ENCODE measurements at places on chromosomes 12 and 14.

GRCh38 chr14:42490536-42490935 lies 883.9 kb downstream of the LRFN5 start:
- DNase-seq = no peak

DNA sequence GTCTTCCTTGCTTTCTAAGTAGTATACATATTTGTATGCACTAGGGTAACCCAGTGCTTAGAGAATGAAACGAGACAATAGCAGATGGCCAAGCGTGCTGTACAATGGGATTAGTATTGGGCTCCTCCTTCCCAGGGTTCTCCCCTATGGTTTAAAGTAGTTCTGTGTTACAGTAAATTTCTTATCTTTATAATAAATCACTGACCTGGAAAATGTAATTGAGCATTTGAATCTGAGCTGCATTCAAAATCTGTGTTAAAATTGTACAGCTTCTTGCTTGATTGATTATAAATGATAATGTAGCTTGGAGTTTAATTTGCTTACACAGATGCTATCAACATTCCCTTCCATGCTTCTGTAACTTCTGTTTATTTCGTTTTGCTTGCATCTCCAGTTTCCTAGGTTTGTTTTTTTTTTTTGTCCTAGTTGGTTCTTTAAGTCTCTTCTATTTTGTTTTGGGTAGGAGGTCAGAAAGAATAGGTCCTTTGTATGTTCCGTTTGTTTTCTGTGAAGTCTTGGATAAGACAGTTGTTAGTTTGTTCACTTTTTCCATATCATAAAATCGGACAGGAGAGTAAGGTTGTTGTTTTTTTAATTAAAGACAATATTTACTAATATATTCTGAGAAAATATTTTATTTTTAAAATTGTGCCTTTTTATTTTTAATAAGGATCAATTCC lies 171.2 kb downstream of the ERC1 start:
- DNase-seq = no peak

DNA sequence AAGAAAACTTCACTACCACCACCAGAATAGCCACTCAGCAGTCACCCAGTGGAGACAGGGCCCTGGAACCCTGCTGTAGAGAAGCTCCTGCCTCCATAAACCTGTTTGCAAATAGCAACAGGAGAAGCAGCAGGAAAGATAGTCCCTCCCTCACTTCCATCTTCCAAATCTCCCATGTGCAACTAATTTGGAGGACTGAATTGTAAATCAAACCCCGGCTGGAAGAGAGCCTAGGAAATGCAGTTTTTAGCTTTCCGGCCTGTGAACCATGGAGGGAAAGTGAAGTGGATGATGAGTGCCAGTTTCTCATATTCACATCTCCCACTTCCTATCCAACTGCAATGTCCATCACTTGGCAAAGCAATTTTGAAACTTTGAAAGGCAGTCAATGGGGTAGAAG lies 167.2 kb upstream of the FRMD6 start:
- no peak for DNase-seq

DNA sequence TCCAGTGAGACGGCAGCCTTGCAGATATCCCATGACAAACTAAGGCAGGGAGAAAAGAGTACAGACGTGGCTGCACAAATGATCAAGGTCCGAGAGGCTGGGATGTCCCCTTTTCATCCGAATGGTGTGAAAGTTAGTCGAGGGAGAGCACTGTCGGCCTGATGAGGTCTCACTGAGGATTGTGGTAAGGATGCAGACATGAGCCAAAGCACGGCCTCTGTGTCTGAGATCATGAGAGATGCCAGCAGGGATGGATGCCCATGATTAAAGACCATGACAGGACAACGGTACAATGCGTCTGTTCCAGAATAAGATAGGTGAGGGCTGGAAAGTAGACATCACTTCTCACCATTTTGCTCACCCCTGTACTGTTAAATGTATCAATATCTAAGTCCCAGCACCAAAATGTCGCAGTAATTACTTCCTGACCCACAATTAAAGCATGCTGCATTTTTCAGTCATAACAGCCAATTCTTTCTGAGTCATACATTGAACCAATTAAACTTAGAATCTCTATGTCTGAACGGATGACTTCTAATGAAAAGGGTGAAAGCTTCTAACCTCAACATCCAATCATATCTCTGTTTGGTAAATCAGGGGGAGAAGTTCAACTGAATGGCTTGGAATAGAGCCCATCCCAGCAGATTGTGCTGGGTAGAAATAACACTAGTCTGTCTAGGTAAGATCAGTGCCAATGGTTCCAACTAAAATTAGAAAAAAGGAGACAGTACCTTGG lies 249.6 kb upstream of the SOX5 start:
- DNase-seq = no peak

DNA sequence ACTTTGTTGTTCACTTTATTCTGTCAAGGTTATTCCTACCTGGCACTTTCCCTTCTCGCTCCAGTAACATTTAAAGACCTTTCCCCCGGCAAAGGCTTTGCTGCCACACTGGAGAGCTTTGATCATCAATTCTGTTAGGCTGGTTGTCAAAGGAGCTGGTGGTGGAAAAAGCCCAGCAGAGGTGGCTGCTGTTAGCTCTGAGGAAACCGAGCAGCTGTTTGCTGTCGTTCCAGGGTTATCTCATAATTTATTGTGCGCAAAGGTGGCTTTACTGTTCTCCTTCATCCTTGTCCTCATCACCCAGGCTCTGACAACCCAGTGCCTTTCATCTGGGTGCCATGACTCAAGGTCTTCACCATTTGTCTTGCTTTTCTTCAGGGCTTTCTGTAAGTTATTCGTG lies 38.2 kb upstream of the CRADD start:
- DNase-seq = no peak

GRCh38 chr14:55454264-55455002 lies 14.0 kb upstream of the TBPL2 start:
- DNase-seq = peak; percentile 39

GRCh38 chr14:72958548-72958947 lies 32.3 kb downstream of the DCAF4 start:
- DNase-seq = no peak

DNA sequence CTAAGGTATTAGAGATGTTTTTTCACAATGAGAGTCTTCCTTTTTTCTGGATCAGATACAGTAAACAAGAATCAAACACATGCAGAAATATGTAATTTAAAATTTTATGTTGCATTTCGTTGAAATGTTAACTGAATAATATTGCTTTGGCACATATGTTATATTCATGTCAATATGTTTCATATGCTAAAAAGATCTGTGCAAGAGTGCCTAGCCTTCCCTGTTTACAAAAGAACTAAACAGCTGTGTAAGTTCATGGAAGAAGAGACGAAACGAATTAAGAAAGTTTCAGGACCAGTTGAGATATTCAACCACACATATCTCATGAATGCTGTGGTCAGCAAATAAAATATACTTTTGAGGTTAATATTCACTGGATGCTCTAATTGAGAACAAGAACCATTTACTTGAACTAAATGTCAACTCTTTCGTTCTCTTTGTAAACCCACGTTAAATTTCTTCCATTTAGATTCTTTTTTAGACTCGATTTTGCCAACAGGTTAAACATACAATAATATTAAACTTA lies 289.5 kb downstream of the FOXG1 start:
- DNase-seq = no peak

GRCh38 chr12:56271031-56271430 lies 4.3 kb downstream of the COQ10A start:
- DNase-seq = no peak

DNA sequence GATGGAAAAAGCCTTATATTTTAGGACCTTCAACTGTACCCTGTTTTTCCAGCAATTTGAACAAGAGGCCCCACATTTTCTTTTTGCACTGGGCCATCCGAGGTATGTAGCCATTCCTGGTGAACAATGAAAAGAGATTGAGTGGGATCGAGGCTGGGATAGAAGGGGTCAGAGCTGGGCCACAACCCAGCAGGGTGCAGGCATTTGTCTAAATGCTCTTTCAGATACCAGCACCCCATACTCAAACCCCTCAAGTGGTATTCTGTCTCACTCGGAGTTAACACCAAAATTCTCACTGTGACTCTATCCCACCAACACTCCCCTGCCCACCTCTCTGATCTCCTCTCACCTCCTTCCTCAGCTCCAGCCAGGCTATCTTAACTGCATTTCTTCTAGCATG lies 26.8 kb downstream of the DUSP6 start:
- no peak for DNase-seq

DNA sequence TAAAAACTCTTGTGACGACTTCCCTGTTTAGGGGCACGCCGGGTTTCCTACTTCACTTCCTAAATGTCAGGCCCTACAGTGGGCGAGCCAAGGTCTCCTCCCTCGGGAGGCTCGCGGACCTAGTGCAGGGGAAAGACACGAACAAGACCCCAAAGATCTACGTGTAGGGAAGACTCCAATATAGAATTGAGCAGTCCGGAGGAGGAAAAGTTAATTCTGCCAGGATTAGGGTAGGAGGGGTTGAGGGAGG lies 564 bp downstream of the ATXN3 start:
- no peak for DNase-seq

DNA sequence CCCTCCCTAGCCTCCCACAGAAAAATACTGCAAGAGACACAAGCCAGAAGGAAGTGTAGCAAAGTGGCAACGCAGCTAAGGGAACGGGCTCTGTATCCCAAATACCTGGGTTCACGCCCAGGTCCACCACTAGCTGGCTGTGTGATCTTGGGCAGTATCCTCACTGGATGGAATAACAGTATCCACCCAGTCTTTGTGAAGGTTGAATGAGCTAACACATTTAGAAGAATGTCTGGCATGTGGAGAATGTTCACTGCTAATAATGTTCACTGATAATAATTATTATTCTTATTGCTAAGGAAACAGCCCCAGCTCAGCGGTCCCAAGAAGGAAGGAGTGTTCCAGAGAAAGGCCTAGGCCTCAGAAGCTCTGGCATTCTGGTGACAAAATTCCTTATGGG lies 70.9 kb downstream of the VWF start:
- no peak for DNase-seq

- no peak for DNase-seq
Observed at GRCh38 chr14:36657399-36658122, 4.1 kb upstream of the PAX9 start.

DNA sequence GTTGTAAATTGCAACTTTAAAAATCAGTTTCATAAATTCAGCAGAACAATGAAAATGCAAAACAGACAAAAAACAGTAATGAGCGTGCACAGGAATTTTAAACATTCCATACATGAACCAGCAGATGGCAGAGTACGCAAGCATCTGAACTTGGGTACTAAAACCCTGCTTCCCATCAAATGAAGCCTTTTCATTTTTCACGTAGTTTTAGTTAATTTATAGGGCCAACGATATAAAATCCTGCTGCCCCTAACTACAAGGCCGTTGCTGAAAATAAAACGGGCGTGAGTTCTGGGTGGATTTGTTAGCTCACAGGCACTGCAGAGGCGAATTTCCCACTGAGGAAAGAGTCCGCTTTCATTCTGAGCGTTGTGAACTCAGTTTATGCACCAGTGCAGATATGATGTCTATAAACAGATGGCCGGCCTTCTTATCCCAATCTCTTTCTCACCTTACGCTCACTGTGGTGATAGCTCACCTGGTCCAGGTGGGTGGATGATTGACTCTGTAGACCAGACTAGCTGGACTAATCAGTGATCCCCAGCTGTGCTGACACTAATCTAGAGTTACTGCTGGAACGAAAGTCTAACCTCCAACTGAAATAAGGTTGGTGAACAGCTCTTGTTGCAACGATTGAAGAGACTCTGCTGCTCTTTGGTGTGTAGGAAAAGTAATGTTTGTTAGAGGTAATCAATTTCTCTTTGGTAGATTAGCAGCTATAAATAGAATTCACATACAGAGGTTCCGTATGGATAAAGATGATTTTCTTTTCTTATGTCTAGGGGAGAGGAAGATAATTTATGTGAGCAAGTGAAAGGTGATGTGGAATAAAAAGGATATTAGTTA lies 89.2 kb downstream of the PDZRN4 start:
- no peak for DNase-seq

GRCh38 chr14:34502001-34502400 lies 37.5 kb downstream of the EAPP start:
- DNase-seq = no peak

GRCh38 chr12:80320121-80320678 lies 123.8 kb upstream of the PTPRQ start:
- no peak for DNase-seq
